ENCODE measurements at places on chromosomes 1 and 21.

GRCh38 chr1:157878059-157878458, 36.5 kb upstream of the CD5L start:
- DNase-seq, result no peak

- DNase-seq, result no peak
Measured at GRCh38 chr1:235857756-235858155, 8.9 kb downstream of the LYST start.

- DNase-seq, result no peak
Measured at GRCh38 chr1:192713921-192714320, 78.0 kb downstream of the RGS13 start.

- DNase-seq, result no peak
Measured at GRCh38 chr1:42163536-42164503, 725 bp downstream of the GUCA2A start.

DNA sequence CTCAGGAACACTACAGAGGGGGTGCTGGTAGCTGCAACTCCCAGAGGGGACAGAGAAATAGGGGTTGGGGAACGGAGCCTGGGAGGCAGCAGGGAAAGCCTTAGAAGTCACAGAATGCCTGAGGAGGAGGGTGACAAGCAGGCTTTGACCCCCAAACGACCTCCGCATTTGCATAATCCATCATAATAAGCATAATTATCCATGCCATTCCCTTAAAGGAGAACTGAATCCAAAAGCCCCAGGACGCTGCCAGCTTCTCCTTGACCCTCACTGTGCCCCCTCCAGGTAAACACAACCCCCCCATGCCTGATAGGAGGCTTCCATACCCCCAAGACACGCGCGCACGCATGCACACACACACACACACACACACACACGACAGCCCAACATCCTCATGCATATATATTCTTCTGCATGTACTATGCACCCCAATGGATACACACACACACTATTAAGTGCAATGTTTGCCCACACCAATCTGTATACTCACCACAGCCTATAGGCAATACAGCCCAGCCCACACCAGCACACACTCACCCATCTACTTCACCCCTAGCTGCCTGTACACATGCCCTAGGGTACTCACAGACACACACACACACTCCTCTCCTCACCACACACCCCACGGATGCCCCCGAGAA, 27.8 kb downstream of the SDC3 start:
- no peak for DNase-seq

GRCh38 chr1:111275079-111275478, 15.6 kb upstream of the CHIA start:
- DNase-seq, result peak; percentile 49

GRCh38 chr1:172699695-172700227, 40.9 kb downstream of the FASLG start:
- no peak for DNase-seq

- DNase-seq, result peak; percentile 22
Measured at GRCh38 chr1:25754470-25755181, 45.4 kb upstream of the SELENON start.

DNA sequence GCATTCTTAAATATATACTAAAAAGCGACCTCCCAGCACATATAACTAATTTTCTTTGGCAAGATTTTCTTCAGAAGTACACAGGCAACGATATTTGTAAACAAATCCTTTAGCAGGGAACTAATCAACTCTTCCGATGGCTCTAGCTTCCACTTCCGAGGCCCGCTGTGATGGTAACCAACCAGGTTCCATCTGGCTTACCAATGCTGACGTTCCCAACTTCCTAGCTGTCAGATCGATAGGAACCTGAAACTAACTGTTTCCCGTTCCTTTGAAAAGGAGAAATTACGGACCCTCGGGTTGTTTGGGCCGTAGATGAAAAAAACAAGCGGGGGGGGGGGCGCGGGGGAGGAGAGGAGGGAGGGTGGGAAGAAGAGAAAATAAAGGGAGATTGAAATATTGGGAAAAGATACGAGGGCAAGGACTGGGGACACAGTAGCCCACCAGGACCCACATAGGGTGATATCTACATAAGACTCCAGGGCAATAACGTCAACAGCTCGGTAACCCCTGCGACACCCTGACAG, 513 bp downstream of the GTF2B start:
- DNase-seq, result peak; percentile 23

- DNase-seq, result no peak
Measured at GRCh38 chr1:231062500-231063270, 22.6 kb upstream of the FAM89A start.

DNA sequence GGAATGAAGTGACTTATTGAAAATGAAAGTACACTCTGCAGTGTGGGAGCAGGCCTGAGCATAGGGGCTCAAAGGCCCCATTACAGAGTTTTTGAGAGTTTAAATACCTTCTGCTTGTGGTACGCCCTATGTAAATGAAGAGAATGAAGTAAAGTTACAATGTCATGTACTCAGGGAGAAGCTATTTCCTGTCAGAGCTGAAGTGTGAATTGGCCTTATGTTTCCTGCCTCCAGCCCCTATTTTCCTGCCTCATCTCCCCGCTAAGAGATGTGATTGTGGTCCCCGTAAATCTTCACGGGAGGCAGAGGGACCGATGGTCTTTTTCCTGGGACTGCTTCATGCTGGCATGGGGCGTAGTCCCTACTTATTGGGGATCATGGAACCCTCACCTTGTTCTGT, 2.5 kb upstream of the ZNF683 start:
- no peak for DNase-seq

GRCh38 chr1:54391450-54392209, 14.6 kb downstream of the SSBP3 start:
- no peak for DNase-seq

DNA sequence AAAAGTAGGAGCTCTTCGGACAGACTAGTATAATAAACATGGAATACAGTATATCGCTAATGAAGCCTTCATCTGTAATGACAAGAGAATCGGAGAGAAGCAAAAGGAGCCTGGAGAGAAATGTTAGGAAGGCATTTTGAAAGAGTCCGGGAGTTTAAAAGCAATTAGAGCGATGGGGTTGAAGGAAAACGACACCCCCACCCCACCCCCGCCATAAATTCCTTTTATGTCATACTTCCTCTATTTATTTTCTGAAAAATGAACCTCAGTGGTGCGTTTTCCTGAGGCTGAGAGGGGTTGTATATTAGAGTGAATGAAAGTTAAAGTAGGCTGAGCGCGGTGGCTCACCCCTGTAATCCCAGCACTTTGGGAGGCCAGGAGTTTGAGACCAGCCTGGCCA, 635 bp upstream of the APH1A start:
- no peak for DNase-seq

GRCh38 chr1:41498804-41499203, 14.3 kb upstream of the EDN2 start:
- DNase-seq, result no peak

DNA sequence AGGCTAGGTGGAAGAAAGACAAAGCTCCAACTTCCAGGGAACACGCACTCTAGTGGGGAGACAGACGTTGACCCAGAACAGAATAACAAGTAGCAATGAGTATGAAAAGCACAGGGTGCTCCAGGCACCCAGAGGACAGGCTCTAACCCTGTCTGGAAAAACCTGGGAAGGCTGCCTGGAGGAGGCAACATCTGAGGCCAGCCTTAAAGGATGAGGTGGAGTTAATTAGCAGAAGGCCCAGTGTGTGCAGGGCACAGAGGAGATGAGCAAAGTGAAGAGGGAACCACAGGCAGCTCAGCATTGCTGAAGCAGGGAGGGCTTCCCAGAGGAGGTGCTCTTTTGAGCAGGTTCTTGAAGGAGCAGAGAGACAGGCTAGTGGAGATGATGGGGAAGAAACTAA, 126.7 kb upstream of the KLHDC7A start:
- DNase-seq, result no peak

- no peak for DNase-seq
Measured at GRCh38 chr1:33875862-33876261, 12.0 kb downstream of the HMGB4 start.

DNA sequence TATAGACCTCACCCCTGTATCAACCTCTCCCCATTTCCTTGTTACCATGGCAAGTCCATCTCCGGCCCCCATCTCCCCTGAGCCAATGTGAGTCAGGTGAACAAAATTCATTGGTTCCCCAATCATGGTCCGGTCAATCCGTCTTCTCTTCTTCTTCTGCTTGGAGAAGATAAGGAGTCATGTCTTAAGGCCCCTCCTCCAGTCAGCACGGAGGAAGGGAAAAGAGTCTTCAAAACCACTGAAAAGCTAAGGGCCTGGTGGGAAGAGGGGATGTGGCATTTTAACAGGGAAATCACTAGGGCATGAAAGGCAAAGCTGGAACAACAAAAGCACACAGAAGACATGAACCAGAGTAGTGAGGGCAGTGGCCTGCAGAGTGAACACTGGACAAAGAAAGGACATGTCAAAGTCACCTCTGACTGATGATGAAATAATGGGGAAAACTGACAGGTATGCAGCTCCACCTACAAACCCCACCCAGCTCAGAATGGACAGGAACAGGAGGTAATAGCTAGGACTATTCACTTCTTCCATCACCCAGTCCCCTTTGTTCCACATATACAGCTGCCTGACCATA, 4.4 kb downstream of the CDC42SE1 start:
- DNase-seq, result no peak

DNA sequence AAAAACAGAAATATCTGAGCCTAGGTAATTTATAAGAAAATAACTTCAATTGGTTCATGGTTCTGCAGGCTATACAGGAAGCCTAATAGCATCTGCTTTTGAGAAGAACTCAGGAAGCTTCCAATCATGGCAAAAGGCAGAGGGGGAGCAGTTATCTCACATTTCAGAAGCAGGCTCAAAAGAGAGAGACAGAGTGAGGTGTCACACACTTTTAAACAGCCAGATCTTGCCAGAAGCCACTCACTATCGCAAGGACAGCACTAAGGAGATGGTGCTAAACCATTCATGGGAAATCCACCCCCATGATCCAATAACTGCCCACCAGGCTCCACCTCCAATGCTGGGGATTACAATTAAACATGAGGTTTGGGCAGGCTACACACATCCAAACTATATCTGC, 25.5 kb downstream of the RGS18 start:
- no peak for DNase-seq

DNA sequence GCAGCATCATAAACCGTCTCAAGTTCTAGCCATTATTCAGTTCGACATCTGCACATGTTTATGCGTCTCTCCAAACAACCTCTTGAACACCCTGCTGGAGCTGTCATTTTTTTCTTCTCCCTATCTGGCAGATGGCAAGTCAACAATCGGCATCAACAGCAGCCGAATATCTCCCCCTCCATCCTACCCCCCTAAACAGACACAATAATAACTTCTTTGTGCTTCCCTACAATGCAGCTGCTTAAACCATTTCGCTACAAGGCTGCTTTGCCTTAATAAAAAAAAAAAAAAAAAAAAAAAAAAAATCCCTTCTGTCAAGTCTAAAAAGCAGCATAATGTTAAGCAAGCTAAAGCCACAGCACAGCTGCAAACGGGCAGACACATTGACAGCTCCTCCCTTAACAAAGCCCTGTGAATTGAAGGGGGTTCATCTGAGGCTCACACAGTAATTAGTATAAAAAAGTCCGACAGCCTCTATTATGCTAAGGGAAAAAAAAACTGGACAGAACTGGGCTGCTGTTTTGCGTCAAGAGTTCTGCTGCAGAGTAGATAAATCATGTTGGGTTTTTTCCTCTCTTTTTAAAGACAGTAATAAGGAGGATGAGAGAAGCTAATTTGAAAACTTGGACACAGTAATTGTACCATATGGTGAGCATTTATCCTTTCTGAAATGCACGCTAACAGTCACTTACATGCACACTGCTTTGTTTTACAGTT, 136.4 kb downstream of the AKT3 start:
- DNase-seq, result no peak

DNA sequence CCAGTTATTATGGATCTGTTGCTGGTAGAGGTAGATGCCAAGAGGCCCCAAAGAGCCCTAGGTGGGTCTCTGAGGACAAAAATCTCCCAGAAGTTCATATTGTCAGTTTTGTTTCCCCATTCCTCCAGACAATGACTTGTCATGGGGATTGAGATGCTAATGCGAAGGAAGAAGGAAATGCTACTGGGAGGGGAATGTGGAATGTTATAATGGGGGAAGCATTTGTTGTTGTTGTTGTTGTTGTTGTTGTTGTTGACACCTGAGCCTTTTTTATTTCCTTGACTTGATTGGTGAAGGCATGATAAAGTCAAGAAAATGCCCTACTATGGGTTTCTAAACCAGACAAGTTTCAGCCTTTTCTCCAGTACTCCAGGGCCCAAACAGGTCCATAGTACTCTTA, 108.9 kb downstream of the BEND5 start:
- DNase-seq, result no peak

DNA sequence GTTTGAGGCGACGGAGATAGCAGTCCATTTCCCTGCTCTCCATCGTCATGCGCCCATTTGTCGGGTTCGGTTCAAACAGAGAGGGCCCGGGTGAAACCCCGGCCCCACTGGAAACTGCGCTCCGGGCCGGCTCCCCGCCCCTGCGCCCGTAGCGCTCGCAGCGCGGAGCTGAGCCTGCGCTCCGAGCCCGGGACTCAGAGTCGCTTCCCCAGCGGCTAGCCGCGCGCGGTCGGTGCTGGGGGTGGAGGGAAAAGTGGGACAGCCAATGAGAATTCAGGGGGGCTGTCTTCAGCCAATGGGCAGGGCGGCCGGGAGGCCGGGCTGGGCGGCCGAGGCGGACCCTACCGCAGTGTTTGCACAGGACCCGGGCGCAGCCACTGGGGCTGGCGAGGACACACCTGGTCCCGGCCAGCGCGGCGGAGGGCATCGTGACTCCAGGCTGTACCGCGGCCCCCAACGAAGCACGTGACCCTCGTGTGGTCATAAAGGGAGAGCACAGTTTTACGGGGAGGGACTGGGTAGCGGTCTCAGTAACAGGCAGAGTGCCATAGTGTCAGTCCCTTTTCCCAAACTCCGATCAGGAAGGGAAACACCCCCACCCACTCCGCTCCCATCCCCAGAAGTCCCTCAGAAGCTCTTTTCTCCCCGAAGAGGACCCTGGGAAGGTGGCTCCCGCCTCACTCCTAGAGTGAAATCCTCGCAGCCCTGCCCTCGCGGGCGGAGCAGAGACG, at the start of gene INKA2:
Gene INKA2, minus strand, starts transcription at position 202 of the 731 bp plus-strand sequence. Its CDS starts 153 bp downstream, at position 49.
- DNase-seq, result peak; percentile 77

- no peak for DNase-seq
Measured at GRCh38 chr1:200638073-200638472, 17.5 kb upstream of the KIF14 start.

DNA sequence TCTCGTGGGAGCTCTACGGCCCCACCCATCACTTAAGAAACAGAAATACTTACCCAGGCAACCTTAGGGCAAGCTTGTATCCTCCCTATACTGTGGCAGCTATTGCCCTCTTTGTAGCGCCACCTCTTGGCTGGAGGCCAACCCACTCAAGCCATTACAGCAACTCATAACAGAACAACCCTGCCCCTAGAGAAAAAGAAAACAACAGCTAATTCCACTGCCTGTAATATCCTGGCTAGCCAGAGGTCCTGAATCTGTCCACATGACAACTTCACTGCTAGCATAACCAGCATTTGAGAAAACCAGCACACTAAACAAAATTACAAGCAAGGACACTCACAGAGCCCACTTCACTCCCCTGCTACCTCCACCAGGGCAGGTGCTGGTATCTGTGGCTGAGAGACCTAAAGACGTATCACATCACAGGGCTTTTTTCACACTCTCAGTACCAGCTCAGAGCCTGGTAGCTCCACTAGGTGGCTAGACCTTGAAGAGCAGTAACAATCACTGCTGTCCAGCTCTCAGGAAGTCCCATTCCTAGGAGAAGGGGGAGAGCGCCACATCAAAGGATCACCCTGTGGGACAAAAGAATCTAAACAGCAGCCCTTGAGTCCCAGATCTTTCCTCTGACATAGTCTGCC, 14.5 kb upstream of the MX1 start:
- DNase-seq, result peak; percentile 27

GRCh38 chr1:30140566-30140965, 582.8 kb downstream of the MATN1 start:
- no peak for DNase-seq

Measured in stimulated activated CD4-positive, alpha-beta T cell treated with anti-CD3 and anti-CD28 coated beads, Interleukin-1b, Interleukin-23, amount 100 ng/mL, for 48 hours (primary cell).